ENCODE measurements at places on chromosomes 11 and 22. TPM values are rescaled to one million over a fixed set of nuclear protein-coding genes. Genes with fewer than 3 reads are reported as not detected.

GRCh38 chr11:100925935-100926334, 203.7 kb downstream of the PGR start:
- no peak for DNase-seq

PGR gene
- total RNA-seq: 7.5 TPM

DNA sequence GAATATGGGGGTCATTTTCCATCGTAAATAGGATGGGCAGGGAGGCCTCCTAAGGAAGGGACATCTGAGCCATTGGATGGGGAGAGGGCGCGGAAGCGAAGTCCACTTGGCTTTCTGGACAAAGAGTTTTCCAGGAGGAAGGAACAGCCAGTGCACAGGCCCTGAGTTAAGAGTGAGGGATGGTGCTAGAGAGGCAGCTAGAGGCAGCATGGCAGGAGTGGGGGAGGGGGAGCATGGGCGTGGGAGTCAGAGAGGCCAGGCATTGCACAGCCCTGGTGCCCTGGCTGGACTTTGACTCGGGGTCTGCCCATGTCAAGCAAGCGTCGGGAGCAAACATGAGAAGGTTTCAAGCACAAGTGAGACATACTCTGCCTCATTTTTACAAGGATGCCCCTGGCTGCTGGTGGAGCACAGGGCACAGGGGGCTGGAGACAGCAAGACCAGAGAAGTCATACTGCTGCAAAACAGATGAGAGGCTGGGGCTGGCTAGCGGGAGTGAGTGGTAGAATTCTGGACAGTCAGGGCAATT, 9.0 kb downstream of the GNAZ start:
- DNase-seq: no peak

GRCh38 chr11:125592305-125593113, at the start of gene STT3A:
TSS of gene STT3A (plus strand) at chr11:125592852. CDS start at chr11:125595916, 3,064 bp downstream.
- peak; percentile 100 for DNase-seq

GRCh38 chr11:34417202-34417601, 21.5 kb upstream of the CAT start:
- DNase-seq: no peak

DNA sequence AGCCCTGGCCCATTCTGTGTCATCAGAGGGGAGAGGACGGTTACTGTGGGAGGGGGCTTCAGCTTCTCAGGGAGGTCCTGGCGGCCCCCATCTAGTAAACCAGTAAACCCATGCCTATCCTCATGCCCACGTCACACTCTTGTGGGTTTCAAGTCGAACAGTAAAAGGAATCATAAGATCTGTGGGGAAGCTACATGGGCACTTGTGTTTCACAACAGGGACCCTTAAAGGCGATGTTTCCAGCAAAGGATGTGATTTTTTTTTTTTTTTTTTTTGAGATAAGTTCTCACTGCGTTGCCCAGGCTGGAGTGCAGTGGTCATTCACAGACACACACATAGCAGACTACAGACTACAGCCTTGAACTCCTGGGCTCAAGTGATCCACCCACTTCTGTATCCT, 9.2 kb upstream of the PARVG start:
- no peak for DNase-seq

DNA sequence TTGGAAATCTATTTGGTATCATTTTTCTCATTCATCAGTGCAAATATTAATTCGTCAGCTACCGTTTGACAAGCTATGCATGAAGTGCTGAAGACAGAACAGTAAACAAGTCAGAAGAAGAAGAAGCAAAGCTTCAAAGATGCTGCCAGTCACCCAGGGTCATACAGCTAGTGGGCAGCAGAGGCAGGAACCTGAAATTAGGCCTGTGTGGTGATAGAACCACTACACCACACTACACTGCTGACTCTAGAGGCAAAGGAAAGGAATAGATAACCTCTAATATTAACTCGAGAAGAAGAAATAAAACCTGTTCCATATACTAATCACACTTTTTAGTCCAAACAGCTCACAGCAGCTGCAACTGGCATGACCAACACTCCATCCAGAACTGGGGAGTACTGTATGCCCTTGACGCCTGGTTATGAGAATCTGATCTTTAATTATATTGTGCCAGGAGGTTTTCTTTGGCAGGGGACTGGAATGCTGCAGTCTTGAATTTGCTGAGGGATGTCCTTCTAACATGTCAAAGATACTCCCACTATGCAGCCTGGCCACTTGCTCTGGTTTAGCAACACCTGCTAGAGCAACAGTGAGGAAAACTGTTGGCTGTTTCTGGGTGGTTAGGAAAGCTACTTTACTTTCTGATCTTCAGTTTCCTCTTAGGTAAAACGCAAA, 73.0 kb downstream of the PAK1 start:
- DNase-seq: no peak

KDM4D gene
- total RNA-seq: 0.46 TPM

DNA sequence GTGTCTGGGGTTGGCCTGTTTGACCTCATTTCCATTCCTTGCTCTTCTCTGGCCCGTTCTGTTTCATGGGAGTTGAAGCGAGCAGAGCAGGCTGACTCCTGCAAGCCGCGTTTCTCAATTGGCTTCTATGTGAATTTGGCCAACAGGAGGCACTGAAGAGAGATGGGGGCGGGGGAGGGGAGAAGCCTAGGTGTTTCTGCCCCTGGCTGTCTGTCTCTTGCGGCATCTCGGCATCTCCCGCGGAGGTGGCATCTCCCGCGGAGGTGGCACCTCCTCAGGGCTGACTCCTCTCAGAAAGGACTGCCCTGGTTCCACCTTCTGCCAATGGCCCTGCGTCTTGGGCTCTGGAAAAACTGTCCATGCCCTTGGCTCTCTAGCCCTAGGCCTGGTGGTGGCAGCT, 125.6 kb upstream of the CSNK2A3 start:
- no peak for DNase-seq

CRYBB3 gene
- total RNA-seq: not detected

DNA sequence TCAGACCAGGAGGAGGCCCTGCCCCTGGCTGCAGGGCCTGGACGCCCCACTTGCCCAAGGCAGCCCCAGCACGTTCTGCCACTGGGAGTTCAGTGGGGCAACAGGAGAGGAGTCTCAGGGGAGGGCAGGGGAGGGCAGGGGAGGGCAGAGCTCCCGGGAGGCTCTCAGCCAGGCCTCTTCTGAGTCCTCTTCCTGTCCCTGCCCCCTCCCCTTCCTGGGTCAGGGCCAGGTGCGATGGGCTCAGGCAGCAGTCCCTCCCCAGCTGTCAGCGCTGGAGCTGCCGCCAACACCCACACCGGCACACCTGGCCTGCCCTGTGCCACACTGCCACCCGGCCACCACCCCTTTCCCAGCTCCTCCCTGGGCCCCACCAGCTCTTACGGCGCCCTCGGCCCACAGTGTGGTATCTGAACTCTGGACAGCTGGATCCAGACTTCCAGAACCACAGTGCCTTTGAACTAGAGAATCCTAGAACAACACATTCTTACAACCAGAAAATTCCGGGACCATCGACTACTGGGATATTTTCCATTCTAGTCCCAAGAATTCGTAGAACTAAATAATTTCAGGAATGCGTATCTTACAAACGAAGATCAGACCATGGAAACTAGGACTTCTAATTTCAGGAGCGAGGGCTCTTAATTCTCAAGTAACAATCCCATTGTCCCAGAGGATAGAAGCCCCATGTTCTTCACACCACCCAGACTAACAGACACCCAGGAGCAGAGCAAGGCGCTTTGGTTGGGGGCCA, 21.8 kb downstream of the RPL3 start:
- no peak for DNase-seq

MRGPRX2 gene
- 0.83 TPM for total RNA-seq

- no peak for DNase-seq
Observed at GRCh38 chr11:114302663-114303062, 6.5 kb downstream of the NNMT start.

GAL3ST1 gene
- 1.8 TPM for total RNA-seq

GNG3 gene
- total RNA-seq: 0.65 TPM

- no peak for DNase-seq
Observed at GRCh38 chr11:60924906-60925853, 920 bp downstream of the TMEM132A start.

ANGPTL5 gene
- total RNA-seq: 0.83 TPM

DNA sequence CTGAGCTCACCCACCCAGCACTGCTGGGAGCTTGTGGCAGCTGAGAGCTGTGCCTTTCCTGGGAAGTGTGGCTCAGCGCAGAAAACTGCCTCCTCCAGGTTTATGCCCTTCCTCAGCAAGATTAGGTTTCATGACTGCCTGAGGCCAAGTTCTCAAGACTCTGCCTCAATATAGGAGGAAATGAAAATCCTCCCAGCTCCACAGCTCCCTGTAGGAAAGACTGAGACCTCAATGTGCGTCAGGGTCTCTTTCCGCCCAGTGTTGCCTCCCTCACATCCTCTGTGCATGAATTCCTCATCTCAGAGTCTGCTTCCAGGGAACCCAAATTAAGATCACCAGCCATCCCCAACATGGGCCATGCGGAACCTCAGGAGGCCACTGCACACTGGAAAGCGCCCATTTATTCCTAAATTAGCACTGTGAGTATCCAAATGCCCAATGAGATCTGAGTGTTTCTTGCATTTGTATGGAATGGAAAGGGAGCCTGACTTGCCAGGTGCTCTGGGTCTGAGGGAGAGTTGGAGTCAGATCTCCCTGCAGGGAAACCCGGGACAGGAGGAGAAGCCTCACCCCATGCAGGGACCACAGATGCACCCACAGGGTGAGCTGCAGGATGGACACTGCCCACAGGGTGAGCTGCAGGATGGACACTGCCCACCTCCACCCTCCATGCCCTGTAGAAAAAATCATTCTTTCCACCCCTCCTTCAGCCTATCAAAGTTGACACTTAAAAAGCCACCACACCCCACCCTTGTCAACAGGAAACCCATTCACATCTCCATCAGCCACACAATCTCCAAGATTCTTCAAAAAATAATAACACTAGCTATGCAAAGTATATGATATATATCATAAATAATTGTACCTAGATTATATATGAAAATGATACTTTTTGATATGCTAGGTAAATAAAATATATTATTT, 97.4 kb upstream of the IGLL5 start:
- peak; percentile 64 for DNase-seq
